Right cardiac atrium (tissue), 5 donors: ENCODE measurements at places on chromosomes 3 and 15. TPM values are rescaled to one million over a fixed set of nuclear protein-coding genes. Genes with fewer than 3 reads are reported as not detected.

GRCh38 chr3:28218071-28218916 is 23.1 kb upstream of the CMC1 start:
- DNase-seq: no peak

- DNase-seq: no peak
These were observed 51.6 kb upstream of the ABHD17C start for GRCh38 chr15:80643431-80643951.

Gene LRRC31
- not detected for polyA plus RNA-seq

Gene EPB42
- polyA plus RNA-seq: not detected

DNA sequence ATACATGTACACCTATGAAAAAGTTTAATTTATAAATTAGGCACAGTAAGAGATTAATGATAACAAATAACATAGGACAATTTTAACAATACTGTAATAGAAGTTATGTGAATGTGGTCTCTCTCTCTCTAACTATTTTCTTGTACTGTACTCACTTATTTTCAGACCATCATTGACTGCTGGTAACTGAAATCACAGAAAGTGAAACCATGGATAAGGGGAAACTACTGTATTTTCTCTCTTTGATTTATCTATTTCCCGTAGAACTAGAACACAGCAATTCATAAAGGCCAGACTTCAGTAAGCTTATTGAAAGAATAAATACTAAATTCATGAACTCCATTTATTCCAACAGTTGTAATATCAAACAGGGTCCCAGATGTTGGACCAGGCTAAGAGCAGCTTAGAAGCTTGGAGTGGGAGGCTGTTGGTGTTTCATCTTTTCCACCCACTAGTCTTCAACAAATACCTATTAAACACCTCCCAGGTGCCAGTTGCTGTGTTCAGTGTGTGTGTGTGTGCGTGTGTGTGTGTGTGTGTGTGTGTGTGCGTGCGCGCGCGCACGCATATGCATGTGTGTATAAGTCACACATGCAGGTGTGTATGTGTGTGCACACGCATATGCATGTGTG is 235.4 kb downstream of the FOXP1 start:
- no peak for DNase-seq

DNA sequence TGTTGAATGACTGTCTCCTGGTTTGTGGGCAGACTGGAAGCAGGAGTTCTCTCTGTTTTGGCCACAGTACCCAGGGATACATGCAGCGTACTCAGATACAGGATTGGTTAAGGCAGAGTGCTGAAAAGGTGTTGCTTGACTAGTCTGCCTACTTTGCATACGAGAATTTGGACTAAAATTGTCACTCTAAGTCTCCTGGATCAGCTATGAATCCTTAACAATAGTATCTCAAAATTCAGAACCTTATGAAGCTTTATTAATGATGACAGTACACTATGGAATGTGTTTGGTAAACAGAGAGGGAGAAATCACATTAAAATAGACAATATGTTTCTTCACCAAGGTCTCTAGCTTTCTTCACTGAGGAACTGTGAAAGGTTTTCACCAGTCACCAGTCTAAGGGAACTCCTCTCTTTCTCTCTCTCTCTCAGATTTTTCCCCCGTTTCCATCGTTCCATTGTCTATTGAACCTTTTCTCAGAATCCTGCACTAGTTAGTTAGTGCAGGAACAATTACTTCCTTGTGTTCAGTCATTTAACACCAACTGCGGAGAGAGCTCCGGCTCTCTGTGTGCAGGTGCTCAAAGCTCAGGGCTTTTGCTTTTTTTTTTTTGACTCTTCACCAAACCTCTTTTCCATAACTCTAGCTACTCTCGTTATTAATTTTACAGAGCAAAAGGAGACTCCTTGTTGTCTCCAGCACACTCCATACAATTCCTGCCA is 85.9 kb upstream of the FNDC3B start:
- no peak for DNase-seq

DNA sequence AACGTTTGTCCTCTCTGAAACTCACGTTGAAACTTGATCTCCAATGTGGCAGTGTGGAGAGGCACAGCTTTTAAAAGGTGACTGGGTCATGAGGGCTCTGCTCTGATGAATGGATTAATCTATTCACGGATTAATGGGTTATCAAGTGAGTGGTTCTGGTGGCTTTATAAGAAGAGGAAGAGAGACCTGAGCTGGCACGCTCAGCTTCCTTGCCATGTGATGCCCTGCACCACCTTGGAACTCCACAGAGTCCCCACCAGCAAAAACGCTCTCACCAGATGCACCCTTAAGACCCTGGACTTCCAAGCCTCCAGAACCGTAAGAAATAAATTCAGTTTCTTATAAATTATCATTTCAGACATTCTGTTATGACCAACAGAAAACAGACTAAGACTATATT is 2.6 kb downstream of the PPP1R2 start:
- DNase-seq: no peak

DNA sequence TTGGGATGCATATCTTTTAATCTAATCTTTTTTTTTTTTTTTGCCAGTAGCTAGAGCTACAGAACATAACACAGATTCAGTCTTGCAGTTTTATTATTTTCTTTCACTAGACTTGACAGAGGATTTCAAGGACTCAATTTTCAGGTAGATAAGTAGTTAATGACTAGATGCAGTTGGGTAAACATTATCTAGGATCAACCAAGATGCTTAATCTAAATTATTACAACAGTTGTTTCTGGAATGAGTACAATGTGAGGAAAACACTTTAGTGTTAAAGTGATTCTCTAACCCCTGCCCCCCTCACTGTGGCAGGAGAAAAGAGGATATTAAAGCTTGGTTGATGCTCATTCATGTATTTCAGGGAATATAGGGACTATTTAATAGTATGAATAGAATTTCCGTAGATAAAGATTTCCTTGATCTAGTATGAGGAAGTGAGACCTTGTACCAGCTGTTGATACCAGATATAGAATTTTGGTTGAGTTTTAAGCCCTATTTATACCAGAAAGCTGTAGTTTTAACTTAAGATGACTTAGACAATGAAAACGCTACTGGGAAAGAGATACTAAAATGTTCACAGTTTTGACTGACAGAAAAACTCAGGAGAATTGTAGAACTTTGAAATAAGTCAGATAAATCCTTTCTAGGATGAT is 389.0 kb upstream of the C2CD4B start:
- no peak for DNase-seq
